ENCODE measurements at places on chromosomes 6 and 20.

- DNase-seq: no peak
Observed at GRCh38 chr6:1212919-1213318, 99.0 kb upstream of the FOXQ1 start.

DNA sequence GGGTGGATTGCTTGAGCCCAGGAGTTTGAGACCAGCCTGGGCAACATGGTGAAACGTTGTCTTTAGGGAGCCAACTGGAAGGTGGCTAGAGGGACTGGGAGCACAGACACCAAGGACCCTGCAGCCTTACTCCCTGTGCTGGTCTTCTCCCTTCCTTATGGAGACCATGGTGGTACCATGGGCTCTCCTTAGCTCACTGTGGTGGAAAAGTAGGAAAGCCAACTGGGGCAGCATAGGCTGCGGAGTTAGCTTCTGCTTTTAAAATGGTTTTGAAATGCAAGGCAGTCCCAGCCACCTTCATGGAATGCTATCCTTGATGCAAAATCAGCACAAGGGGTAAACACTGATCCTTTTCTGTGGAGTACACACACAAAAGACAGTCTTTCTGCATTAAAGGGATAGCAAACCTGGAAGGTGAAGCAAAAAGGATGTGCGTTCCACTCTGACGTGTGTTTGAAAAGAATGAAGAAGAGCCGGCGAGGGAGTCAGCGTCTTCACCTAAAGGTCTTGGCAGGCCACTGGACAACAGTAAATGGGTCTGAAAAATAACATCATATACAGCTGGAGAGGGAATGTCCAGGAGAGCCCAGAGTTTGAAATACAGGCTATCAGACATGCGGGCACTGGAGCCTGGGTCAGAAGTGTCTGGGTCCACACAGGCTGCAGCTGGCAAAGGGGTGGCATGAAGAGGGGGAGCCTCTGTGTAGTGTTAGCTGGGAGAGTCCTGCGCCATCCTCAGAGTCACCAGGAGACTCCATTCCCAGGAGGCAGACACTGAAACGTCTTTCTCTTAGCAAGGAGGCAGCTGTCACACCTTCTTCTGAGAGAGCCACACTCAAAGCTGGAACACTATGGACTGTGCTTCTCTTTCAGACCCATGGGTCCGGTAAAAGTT lies 58.5 kb downstream of the GPR6 start:
- DNase-seq: no peak

DNA sequence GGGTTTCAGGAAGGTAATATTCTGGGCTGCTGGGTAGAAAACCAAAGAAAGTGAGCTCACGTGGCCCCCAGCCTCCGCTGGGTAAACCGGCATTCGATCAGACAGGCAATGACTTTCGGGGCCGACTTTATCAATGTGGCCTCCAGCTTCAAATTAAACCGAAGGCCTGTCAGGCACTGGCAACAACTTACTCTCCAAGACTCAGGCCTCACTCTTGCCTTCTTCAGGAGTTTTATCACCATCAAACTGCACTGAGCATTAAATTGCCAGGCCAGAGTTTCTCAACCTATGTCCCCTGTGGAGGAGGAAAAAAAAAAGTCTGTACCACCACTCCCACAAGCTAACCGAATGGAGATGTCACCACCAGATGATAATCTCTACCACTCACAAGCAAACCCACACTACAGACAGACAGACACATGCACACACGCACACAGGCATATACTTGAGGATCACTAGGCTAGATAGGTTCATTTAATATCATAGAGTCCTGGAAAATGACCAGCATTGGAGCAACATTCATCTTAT lies 1.1 kb upstream of the MBOAT1 start:
- DNase-seq: no peak

DNA sequence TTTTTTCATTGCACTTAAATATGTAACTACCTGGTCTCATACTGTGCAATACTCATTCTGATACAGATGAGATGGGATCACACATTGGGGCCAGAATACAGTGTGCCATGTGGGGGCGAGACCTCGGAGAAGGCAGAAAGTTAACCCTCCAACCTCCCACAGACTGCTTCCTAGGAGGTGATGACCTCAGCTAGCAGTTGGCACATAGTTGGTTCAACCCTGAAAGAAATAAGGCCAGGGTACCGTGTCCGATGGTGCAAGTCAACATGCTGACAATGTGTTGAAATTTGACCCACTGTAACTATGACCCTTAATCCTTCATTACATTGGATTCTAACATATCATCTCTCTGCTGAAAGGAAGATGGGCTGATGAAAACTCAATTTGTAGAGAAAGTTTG lies 61.9 kb downstream of the GJA10 start:
- no peak for DNase-seq

GRCh38 chr6:96575359-96575758 lies 12.4 kb downstream of the FHL5 start:
- no peak for DNase-seq

- DNase-seq: no peak
Observed at GRCh38 chr6:27669624-27670301, 196.9 kb upstream of the ZNF184 start.

DNA sequence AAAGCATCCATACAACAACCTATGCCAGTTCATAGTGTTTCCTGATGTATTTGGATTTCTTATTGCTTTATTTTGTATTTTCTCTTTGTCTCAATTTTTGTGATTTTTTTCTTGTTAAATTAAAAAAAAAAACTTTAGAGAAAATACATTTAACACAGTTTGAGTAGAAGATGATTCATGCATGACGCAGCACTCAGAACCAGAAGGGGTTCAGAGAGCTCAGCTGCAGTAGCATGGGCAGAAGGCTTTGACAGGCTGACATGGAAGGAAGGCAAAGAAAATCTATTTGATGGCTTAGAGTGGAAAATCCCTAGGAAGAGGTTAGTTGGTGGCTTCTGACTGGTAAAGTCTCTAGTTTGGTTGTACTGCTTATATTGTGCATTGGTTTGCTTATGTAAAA lies 207.2 kb upstream of the STXBP5 start:
- no peak for DNase-seq

DNA sequence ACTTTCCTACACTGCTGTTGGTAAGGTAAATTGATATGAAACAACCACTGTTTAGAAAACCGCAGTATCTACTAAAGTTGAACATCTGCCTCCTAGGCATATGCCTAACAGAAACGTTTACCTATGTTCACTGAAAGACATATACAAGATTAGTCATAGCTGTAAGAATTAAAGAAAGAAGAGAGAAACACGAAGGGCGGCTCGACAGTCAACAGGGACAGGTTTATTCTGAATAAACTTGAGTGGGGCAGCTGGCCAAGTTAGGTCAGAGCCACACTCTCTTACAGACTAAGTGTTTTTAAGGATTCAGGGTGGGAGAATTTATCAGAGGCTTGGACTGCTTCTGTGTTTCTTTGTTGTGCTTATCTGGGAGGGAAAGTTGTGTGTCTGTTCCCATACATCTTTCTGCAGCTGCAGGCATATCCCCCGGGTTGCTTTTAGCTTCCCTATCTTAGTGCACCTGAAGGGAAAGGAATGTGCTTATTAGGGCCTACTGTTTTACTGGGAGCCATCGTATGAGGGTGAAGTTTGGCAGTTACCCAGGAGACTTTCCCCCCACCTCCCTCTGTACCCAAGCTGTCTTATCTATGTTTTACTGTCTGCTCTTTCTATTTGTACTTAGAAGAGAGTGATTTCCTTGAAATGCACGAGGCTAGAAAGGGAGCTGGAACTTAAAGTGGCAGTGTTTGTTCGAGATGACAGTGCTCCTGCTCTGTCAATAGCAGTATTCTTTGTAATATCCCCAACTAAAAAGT lies 20.4 kb downstream of the PROCR start:
- no peak for DNase-seq

DNA sequence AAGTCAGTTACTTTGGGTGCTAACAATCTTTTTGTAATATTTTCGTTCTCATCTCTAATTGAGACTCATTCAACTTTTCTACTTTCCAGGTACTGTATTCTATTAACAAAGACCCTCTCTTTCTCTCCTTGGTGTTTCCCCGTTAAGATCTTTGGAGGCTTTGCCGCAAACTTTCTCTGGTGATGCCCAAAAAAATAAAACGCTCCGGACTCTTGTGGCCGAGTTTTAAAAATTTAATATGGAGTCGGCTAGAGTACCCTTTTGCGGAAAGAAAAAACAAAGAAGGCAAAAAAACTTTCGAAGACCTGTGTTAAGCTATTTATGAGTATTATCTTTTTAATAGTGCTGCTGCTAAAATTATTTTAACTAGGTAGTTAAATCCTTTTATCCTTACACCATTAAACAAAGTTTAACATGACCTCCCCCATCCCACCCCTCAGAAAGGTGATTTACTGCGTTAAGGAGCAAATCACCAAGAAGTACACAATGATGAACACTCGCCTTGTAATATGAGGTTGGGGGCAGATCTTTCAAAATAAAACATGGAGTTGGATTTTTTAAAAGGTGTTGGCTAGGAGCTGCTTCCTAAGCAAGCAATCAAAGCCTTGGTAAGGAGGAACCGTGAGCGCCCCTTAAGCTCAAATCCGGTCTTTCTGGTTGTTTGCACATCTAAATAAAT lies 10.0 kb downstream of the SIM1 start:
- no peak for DNase-seq

- DNase-seq: peak; percentile 18
Observed at GRCh38 chr6:131258816-131259476, 123.7 kb downstream of the AKAP7 start.

- no peak for DNase-seq
Observed at GRCh38 chr6:20377623-20378265, 23.9 kb upstream of the E2F3 start.

- no peak for DNase-seq
Observed at GRCh38 chr6:5524110-5524509, 262.8 kb downstream of the FARS2 start.

GRCh38 chr20:35718972-35719635 lies 19.9 kb downstream of the ROMO1 start:
- DNase-seq: no peak

DNA sequence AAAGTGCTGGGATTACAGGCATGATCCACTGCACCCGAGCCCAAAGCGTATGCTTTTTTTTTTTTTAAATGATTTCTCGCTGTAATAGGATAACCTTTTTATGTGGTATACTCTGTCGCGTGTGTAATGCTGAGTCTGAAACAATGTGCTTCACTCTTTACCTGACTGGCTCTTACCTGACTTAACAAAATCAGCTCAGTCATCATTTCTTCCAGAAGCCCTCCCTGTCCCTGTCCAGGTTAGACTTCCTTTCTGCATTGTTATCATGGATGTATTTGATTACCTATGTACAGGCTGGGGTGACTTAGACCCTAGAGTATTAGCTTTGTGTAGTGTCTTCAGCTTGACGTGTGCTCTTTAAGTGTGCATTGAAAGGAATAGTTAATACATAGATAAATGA lies 67.1 kb downstream of the NCOA7 start:
- no peak for DNase-seq

- DNase-seq: peak; percentile 63
Observed at GRCh38 chr6:13012977-13013680, 296.6 kb downstream of the PHACTR1 start.

DNA sequence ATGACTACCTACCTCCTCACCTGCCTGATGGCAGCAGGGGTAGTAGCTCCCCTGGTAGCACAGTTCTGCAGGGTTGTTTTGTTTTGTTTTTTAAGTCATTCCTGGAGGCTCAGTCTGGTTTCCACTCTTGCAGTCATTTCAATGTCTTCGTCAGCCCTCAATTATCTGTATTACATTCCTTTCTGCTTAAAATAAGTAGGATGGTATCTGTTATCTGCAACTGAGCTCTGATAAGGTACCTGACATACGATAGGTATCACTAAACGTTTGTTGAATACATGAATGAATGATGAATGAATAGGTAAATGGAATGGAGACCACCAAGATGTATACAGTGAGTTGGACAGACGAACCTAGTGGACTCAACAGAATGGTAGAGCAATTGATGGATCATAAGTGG lies 7.2 kb upstream of the CLPSL2 start:
- no peak for DNase-seq

DNA sequence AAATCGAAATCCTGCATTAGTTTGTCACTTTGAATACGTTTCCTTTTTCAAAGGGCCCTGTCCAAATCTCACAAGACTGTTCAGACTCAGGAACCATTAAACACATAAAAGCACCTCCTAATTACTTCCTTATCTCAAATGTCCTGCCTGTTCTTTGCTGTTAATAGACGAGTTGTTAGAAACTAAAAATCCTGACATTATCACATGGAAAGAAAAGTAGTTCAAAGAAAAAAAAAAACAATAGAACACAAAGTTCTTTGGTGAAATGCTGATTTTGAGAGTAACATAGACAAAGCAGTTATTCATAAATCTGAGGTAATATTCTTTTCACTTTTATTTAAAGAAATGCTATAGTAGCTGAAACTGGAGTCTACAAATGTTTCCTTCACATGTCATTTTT lies 12.1 kb upstream of the TAB2 start:
- DNase-seq: no peak
